NCI-H2171 (cell line): ENCODE measurements at places on chromosomes 7 and 10.

DNA sequence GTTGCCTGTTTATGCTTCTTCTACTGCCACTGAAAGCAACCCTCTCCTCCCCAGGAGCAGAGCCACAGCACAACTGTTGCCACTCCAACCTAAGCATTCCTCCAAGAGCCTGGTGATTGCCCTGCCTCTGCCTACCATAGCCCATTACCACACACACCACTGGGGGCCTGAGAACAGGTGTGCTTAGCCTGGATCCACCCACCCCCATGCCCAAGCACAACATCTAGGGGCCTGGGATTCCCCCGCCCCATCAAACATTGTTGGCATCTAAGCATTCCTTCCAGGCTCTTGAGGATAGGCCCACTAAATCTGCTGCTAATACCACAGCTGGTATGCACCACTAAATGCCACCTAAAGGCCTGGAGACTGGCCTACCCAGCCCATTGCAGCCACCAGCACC is 43.3 kb upstream of the ASAH2 start:
- DNase-seq: no peak

DNA sequence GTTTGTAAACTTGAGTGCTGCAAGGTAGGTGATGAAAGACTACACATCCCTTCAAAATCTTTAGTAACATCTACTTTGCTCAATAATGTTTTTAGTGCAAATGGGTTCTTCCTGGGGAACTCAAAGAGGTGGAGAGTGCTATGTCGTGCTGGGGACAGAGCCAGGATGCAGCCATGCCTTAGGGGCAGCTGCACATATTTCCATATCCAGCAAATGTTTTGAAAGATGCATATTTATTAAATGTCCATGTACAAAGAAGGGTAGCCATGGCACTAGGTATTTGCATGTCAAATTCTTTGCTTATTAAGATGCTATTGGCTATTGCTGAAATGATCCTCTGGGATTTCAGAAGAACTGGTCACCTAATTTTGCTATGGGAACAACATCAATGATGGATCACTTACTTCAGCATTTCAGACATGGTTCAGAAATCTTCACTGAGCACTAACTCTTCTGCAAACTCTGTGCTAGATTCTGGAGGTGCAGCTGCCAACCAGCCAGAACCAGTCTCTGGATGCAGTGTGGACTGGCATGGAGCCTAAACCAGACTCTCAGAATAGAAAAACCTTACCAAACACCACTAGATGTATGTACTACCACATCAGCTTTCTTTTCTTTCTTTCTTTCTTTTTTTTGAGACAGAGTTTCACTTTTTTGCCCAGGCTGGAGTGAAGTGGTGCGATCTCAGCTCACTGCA is 31.7 kb upstream of the DNMBP start:
- no peak for DNase-seq

- no peak for DNase-seq
These were observed 273.8 kb downstream of the AUTS2 start for GRCh38 chr7:69871886-69872569.

GRCh38 chr10:48607356-48608278 is 2.7 kb upstream of the ARHGAP22 start:
- DNase-seq: peak; percentile 12

GRCh38 chr10:59384761-59385160 is 22.4 kb upstream of the FAM13C start:
- DNase-seq: no peak

DNA sequence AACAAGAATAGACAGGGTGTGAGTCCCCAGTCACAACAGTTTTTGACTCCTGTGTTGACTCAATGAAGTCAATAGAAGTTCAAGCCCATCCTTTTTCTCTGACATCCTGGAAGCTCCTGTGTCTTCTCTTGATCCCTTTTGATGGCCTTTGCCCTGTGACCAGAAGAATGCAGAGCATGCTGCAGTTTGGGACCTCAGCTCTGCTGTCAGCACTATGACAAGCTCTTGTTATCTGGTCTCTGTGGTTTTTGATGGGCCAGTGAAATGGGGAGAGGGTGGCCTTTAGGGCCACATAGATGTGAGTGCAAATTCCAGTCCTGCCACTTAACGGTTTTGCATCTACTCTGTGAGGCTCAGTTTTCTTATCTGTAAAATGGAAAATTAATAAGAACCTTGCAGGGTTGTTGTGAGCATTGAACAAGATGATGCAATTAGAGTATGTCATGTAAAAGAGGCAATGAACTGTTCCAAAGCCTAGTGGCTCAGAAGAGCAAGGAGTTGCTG is 102.4 kb upstream of the IKZF1 start:
- DNase-seq: no peak

- DNase-seq: peak; percentile 2
These were observed 27.0 kb downstream of the LMOD2 start for GRCh38 chr7:123682690-123683089.

DNA sequence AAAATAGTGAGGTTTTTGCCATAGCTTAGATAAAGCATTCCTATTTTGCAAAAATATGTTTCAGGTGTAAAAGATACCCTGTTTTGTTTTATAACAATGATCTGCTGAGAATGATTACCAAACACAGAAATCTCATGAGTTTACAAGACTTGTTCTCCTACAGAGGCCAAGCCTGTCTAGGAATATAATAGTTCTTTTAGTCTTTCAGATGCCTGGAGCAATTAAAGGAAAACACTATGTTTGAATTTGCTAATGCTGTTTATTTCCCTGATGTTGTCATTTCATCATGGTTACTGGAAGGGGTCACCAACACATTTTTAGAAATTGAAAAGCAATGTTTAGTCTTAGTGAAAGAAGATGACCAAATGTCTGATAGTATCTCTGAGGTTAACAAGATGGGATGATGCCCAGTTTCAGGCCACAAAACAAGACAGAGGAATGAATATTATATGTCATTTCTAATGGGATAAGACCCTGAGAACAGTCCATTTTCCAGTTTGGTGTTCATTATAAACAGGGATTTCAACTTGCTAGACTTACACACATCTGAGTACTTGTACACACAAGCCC is 559.9 kb downstream of the INHBA start:
- DNase-seq: no peak

DNA sequence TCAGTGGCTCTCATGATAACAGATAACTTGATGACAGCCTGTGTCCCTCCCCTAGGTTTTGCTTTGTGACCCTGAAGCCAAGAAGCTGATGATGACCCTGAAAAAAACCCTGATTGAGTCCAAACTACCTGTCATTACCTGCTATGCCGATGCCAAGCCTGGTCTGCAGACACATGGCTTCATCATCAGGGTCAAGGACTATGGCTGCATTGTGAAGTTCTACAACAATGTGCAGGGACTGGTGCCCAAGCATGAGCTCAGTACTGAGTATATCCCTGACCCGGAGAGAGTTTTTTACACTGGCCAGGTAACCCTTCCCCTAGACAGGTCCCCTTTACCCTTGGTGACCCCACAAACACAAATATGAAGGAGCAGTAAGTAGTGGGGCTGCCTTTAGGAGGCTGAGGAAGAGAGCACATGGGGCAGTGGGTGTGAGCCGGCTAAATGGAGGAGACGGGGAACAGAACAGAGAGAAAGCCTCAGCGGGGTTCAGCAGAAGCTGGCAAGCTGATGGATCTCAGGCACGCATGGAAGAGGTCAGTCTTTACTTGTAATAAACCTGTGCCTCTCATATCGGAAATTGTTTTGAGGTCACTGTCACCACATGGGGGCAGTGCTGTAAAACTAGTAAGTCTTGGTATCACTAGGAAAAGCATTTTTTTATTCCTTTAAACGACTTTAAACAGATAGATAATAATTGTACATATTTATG is 20.2 kb downstream of the PDCD11 start:
- peak; percentile 18 for DNase-seq

GRCh38 chr10:74925708-74926107 is 99.3 kb downstream of the KAT6B start:
- no peak for DNase-seq

DNA sequence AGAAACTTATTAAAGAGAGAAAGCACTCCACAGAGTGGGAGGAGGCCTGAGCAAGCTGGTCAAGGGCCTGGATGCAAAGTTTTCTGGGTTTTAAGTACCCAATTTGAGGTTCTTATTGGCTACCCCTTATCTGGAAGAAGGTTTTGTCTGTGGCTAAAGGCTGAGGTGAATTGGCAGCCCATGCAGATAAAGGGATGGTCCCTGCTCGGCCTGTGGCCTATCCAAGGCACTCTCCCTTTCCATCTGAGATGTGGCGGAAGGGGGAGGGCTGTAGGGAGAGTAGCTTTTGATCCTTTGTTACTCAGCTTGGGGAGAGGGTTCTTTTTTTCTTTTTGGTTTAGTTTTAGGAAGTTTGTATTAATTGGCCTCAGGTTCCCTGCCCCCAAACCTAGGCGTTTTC is 465.1 kb downstream of the ATRNL1 start:
- DNase-seq: no peak

GRCh38 chr10:122062831-122063674 is 74.1 kb downstream of the TACC2 start:
- DNase-seq: no peak

GRCh38 chr10:17025444-17026295 is 103.9 kb downstream of the CUBN start:
- DNase-seq: no peak

GRCh38 chr10:22816298-22816653 is 101.9 kb upstream of the PIP4K2A start:
- no peak for DNase-seq

- DNase-seq: no peak
These were observed 6.2 kb downstream of the CFAP58 start for GRCh38 chr10:104359811-104360210.

DNA sequence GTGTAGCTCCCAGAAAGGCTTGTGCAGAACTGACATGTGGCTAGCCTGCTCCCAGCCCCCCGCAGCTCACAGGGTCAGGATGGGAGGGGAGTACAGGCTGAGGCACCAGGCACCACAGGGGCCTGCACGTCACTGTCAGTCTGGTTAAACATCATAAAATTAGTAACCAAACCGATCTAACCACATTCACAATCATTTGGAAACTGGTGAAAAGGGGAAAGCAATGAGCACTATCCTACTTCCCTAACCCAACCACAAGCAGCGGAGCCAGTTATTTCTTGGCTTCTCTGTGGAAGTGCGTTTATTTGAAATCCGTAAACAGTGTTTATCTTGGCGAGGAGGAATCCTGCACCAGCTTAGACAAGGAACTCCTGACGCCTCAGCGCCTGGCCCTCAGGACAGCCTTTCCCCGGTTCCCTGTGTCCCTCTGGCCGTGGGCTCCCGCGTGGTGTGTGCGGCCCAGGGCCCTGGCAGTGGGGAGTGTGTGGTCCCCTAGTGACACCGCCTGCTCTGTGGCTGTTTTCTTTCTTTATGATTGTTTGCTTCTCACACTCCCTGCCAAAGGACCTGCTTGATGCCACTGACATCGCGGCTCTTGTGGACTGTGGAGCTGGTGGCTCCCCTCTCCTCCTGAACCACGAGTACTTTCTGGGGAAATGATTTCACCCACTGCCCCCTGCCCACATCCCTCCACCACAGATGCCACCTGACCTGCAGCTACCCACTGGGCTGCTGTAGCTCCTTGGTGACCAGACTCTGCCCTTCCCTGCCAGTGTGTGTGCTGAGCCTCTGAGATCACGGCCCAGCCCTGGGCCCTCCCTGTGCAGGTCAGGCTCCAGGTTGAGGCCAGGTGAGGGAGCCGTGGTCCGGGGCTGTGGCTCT is 38.0 kb downstream of the INPP5A start:
- DNase-seq: no peak

DNA sequence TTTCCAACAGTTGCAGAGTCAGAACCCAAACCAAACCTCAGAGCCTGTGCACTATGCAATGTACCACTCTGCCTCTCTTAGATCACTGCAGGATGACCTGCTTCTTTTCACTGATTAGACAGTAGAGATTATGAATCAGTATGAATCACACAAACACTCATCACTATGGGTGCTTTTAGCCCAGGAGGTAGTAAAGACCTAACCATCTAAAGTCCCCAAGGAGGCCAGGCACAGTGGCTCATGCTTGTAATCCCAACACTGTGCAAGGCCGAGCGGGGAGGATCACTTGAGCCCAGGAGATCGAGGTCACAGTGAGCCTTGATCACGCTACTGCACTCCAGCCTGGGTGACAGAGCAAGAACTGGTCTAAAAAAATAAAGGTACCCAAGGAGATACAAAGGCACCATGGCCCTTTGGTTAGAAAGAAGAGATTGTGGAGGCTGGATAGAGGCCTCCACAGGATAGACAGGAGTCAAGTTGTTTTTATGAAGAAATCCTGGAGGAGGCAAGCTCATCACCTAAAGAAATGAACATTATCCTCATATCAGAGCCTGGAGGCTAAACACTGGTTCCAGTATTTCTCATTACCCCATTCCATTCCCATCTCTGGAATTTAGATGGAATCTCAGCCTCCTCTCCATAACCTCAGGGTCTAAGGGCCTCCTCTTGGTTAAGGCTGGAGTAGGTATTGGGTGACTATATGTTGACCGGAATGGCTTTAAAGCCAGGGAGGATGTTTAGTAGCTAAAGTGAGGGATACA is 12.9 kb downstream of the SEC31B start:
- DNase-seq: no peak

GRCh38 chr7:2504889-2505375 is 14.6 kb upstream of the LFNG start:
- no peak for DNase-seq

GRCh38 chr7:5713124-5713912 is 68.1 kb downstream of the RNF216 start:
- no peak for DNase-seq

- DNase-seq: no peak
These were observed 1196.8 kb upstream of the PHF14 start for GRCh38 chr7:9776900-9777299.

DNA sequence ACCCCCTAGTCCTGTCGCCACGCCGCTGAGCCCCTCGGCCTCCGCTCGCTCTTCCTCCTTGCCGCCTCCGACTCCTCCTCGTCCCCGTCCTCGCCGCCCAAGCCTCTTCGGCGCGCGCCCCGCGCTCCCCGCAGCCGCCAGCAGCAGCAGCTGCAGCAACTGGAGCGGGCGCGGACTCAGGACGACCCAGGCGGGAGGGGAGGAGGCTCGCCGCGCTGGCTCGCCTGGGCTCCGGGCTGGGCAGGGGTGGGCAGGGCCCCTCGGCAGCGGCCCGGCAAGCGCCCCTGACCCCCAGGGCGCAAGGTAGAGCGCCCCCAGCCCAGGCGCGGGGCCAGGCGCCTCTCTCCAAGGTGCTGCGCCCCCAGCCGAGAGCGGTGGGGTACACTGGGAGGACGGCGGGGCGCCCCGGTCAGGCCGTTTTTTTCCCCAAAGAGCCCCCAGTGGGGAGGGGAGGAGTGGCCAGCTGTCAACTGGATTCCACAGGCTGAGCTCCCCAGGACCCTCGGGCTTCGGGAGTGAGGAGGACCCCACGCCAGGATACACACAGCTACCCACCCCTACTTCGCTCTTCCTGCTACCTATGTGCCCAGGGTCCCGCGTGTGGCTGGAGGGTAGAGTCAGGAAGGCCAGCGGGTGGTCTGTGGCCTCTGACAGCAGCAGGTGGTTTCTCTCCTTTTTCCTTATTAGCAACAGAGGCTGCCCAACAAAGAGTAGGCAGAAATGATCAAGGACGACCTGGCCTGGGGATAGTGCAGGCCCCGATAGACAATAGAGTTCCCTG is 903 bp upstream of the KCNMA1 start:
- DNase-seq: peak; percentile 22

GRCh38 chr7:1114088-1114487 is 26.2 kb downstream of the GPER1 start:
- DNase-seq: no peak
